ENCODE measurements at places on chromosomes 7 and 10.

GRCh38 chr7:151658778-151659177, 139.1 kb upstream of the RHEB start:
- no peak for DNase-seq

GRCh38 chr7:22189741-22190140, 167.2 kb downstream of the RAPGEF5 start:
- no peak for DNase-seq

DNA sequence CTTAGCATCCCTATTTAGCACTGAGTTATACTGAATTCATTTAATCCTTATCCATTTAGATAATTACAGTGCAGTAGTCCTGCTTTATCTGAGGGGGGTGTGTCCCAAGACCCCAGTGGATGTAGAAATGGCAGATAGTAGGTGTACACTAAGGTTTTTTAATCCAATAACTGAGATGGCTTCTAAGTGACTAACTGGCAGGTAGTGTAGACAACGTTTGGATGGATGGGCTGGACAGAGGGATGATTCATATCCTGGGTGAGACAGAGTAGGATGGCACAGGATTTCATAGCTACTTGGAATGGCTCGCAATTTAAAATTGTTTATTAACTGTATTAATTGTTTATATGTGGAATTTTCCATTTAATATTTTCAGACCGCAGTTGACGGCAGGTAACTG, 295.6 kb downstream of the CCDC3 start:
- no peak for DNase-seq

DNA sequence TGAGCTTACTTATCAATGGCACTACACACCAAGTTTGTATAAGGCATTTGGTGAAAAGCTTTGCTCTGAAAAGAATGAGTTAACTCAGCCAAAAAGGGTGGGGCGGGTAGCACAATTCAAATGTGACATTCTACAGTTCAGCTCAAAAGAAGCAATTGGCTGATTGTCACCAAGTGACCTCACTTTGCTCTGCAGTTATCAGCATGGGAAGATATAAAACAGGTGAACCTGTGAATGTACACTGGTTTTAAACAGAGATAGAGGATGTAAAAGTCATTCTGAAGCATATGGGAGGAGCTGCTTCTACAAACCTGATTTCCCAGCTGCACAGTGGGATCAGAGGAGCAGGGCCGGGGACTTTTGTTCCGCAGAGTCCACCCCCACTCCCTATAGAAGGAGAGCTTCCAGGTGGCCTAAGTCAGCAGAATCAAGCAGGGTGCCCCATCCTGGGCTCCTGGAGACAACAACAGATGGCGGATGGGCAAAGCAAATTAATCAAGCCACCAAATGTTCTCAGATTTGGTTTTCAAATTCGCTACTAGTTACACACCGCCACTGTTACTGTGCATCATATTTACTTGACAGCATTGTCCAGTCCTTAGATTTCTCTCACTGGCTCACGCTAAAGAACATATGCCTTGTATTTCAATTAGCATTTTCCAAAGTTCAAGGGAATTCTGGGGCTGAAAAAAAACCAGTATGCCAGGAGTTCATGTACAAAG, 27.5 kb upstream of the NPVF start:
- DNase-seq: no peak

DNA sequence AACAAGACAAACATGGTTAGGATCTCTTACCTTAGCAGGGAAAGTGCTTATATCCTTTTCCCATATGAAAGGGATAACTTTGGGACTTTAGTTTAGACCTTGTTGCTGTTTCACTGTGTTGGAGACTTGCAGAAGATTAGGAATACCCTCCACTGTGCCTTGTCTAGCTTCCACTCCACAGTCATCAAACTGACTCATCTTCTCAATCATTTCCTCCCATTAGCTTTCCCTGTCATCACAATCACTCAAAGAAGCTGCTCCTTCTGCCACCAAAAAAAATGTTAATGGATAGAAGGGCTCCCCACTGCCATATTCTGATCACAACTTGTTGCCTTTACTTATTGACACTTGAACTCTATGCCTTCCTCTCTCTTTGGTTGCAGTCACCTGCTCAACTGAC, 16.8 kb downstream of the GNG11 start:
- DNase-seq: no peak

GRCh38 chr7:98091061-98091460, 15.6 kb upstream of the LMTK2 start:
- DNase-seq: no peak

Data from caudate nucleus (tissue), 63 donors.